ENCODE measurements at places on chromosomes 11 and 22. TPM values are rescaled to one million over a fixed set of nuclear protein-coding genes. Genes with fewer than 3 reads are reported as not detected.

DNA sequence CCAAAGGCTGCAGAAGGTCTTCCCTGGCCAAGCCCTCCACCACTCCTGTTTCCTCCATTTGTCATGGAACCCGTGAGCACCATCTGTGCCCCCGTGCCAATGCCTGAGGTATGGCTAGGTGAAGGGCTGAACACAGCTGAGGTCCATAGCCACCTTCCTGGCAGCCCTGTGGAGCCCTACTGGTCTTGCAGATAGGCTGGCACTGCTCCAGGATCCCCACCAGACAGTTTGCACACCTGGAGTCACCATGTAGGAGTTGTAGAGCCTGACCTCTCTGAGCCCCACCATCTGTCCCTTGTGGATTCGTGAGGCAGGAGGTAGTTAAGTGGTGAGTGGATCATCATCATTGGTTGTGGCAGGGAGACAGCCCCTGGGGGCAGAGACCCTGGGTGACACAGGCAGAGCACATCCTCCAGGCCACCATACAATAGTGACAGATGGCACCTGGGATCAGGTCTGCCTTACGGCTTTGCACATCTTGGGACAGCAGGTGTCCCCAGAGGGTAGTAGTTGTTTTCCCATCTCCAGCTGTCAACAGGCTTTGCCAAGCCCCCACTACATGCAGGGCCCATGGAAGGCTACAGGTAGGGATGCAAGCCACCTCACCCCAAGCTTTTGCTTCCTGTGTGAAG is 52.5 kb upstream of the SUSD2 start:
- no peak for DNase-seq

DNA sequence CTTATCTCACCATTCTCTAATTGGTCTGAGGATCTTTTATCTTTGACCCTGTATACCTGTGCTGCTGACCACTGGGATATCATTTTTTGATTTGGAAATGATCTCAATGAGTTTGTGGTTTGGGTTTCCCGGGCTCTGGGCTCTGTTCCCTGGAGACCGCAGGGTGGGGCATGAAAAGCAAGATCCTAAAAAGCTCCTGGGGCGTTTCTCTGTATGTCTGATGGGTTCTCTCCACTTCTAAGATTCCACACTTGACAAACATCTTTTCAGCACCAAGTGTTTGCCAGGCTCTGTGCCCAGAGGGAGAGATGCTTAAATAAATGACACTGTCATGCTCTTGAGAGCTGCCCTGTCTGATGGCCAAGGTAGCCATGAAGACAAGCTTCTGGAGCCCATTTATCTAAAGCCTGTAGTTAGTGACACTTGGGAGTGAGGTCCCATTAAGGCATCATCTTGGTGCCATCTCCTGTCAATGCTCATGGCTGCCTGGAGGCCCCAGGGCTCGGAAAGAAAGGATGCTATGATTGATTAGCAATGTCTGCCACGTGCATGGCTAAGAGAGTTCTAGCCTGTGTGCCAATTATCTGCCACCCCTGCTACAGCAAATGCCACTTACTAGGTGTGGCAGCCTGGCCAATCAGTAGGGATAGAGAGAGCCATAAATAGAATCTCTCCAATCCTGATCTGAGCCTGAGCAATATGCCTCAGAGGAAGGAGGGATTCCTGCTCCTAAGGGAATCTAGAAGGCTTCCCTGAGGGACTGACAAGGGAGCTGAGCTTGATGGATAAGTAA is 531.6 kb downstream of the MN1 start:
- DNase-seq = no peak

Gene ANO5
- 1.2 TPM for total RNA-seq

DNA sequence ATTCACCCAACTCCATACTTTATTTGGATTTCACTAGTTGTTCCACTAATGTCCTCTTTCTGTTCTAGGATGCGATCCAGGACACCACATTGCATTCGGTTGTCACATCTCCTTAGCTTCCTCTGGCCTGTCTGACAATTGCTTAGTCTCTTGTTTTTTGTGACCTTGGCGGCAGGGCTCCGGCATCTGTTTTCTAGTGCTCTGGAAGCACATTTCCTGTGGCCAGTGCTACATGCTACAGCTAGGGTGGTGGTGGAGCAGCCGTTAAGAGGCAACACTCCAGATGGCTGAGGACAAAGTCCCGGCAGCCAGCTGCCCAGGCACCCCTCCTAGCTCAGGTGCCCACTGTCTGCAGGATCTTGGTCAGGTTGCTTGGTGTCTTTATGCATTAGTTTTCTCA is 6.8 kb downstream of the STX3 start:
- DNase-seq = no peak

Gene SOX10
- total RNA-seq = not detected

- DNase-seq = no peak
Observed at GRCh38 chr11:34476849-34477248, 36.7 kb downstream of the ELF5 start.

- DNase-seq = no peak
Observed at GRCh38 chr11:130118165-130118564, 41.4 kb upstream of the ST14 start.

DNA sequence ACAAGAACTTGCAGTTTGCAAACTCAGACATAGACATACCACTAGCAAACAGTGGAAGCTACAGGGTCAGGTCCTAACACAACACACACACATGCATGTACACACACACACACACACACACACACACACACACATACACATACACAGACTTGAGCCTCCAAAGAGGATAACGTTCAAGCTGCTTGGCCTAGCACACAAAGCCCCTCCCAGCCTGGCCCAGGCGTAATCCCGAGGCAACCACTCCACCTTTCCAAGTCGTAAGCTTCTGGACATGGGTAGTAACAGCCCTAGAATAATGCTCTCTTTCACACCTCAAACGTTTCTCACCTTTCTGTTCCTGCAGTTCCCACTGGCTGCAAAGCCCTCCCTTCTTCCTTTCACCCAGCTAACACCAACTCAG is 88.6 kb downstream of the LARGE1 start:
- no peak for DNase-seq

GRCh38 chr11:18144243-18144642 is 11.9 kb downstream of the MRGPRX3 start:
- DNase-seq = no peak

DNA sequence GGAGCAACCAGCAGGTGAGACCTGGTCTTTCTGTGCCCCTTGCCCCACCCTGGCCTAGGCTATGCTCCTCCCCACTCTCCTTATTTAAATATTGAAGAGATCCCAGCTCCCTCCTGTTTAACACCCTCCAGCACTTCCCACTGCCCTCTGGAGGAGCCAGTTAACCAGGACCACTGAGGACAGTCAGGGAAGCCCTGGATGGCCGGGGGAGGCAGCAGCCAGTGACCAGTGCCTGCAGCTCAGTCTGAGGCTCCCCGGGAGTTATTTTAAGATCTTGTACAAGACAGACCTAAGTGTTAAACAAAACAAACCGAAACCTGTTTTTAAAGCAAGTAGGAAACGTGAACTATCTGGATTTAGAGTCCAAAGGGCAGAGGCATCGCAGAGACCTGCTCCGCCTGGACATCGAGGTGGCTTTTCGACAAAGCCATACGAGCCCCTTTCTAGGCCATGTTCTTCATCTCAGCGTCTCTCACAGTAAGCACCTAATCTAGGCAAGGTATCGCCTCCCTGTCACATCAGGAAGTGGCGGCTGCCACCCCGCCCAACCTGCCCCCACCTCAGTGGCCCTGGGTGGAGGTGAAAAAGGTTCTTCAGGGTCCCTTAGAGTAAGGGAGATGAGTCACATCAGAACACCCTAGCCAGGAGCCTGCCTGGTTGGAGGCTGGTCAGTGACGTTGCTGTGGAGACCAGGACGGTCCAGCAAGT is 35.2 kb downstream of the TRMU start:
- DNase-seq = no peak

DNA sequence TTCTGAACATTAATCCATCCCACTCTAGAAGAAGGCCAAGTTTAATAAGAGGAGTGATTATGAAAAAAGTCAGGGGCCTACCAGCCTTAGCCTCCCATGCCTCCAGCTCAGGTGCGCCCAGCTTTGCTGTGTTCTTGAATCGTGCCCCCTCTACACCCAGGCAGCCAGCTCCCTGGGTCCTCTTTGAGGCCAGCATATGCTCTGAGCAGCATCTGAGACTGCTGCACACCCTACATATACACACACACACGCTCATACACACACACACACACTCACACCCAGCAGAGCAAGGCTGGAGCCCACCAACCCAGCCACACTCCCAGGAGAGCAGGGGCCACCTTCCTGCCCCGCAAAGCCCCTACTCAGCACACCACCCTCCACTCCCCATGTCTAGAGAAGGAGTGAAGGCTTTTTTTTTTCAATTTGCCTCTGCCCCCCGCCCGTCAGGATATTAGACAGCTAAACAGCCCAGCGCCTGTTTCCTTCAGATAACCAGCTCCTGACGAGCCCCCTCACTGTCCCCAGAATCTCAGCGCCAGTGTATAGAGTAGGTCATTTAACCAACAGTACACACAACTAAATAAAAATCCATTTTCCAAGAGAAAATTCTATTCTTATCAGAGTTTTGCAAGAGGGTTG is 121.6 kb downstream of the BUD13 start:
- DNase-seq = no peak

Gene PNPLA5
- not detected for total RNA-seq

- no peak for DNase-seq
Observed at GRCh38 chr11:18650859-18651557, 16.9 kb upstream of the SPTY2D1 start.

Gene CD248
- total RNA-seq = 810 TPM

DNA sequence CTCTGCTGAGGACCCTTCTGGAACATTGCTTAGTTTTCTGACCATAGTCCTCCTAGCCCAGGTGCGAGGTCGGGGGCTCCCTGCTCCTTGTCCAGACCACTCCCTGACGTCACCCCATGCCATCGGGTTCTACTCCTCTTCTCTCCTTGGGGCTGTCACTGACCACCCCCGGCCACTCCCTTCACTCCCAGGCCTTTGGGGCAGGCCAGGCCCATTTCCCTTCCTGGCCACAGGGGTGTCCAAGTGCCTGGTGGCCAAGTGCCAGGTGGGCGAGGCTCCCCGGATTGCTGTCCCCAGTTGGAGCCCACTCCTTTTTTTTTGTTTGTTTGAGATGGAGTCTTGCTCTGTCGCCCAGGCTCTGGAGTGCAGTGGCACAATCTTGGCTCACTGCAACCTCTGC is 19.5 kb downstream of the MRGPRD start:
- DNase-seq = no peak

DNA sequence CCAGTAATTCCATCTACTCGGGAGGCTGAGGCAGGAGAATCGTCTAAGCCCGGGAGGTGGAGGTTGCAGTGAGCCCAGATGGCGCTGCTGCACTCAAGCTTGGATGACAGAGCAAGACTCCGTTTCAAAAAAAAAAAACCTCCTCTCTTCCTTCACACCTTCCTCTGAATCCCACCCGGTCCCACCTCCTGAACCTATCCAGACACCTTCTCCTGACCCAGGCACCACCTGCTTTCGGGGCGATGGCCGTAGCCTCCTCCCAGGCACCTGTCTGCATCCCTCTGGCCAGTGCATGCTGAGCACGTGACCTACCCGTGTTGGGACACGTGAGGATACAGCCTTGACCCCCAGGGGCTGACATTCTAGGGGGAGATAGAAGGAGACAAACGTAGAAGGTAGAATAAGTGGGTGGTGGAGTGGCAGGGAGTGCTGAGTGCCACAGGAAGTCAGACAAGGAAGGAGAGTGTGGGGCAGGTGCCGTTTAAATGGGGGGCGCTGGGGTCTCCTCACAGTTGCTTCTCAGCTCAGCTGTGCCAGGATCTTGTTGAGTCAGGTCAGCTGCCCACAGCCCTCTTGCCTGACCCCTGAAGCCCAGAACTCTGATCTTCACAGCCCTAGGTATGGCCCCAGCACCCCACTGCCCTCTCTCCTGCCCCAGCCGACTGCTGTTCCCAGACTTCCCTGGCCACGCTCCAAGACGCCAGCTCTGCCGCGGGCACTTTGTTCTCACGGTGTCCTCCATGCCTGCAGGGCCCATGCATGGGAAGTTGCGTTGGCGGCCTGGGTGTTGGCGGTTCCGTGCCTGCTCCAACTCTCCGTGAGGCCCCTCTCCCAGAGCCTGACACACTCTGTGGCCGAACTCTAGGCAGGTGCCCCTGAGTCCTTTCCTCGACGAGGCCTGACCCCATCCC is 1.2 kb upstream of the MIOX start:
- no peak for DNase-seq

DNA sequence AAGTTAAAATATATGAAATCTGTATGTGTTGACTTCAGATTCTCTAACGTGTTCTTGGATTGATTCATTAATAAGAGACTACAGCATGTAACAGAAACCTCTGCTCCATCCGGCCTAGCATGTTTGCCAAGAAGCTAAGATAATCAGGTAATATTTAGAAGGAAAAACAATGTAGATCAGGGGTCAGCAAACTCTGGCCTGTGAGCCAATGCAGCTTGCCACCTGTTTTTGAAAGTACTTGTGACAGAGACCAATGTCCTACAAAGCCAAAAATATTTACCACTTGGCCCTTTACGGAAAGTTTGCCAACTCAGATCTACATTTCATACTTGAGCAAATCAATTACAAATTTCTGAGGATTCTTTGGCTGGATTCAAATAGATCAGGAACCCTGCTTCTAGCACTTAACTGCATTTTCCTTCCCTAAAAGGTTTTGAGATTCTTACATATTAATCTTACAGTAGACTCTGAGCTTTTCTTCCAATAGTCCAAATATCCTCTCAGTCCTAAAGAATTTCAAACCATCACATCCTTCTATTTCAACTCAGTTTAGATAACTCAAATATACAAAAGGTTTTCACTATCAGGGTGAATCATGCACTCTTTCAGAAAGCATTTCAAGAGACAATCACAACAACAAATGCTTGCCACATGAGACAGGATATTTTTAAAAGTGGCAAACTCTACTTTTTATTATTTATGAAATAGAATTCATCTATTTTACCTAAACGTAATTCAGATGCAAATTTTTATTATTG is 29.5 kb downstream of the APOL5 start:
- DNase-seq = no peak

- DNase-seq = no peak
Observed at GRCh38 chr11:130634961-130635473, 186.6 kb downstream of the ADAMTS15 start.

- no peak for DNase-seq
Observed at GRCh38 chr11:86138958-86139357, 70.1 kb upstream of the PICALM start.

GRCh38 chr11:95450547-95451123 is 219.6 kb upstream of the SESN3 start:
- DNase-seq = no peak

All from mesenteric fat pad (tissue), 1 donor.